Activated CD8-positive, alpha-beta memory T cell treated with anti-CD3 and anti-CD28 coated beads for 48 hours (primary cell): ENCODE measurements at places on chromosomes 1 and 21.

- no peak for DNase-seq
Measured at GRCh38 chr1:15985611-15986297, 9.9 kb upstream of the ZBTB17 start.

DNA sequence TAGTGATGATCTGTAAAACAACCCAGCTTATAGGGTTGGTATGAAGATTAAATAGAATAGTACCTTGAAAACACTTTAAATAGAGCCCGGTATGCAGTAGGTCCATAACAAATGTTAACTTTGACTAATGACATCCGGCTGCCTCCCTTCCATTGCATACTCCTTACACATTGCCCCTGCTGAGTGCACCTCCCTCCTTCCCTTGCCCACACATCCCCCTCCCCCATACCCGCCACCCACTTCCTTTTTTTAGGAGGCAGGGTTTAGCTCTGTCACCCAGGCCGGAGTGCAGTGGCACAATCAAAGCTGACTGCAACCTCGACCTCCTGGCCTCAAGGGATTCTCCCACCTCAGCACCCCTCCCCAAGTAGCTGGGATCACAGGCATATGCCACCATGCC, 24.4 kb upstream of the ZC3H12A start:
- DNase-seq, result no peak

DNA sequence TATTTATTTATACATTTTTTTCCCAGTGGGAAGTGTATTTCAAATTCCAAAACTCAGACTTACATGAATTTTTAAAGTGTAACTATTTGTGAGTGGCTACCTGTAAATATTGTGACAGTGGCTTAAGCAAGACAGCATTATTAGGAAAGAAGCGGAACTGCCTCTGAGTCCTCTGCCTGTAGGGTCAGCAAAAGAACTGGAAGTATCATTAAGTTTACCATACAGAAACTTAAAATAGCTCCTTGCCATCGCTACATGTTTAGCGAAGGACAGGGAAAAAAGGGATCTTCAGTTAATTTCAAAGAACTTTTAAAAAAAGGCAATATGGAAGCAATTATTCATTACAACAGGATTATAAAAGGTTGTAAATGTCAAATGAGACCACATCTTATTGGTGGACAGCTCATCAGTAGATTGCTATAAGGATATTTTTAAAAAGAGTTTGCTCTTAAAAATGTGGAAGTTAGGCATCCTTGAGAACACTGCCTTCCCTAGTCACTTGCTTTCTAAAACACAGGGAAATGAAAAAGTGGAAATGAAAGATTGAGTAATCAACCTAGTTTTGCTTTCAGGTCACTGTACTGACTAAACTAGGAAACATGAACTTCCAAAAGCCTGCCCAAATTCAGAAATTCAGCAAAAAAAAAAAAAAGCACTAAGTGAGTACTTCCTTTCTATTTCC, 39.2 kb downstream of the NSL1 start:
- DNase-seq, result no peak

DNA sequence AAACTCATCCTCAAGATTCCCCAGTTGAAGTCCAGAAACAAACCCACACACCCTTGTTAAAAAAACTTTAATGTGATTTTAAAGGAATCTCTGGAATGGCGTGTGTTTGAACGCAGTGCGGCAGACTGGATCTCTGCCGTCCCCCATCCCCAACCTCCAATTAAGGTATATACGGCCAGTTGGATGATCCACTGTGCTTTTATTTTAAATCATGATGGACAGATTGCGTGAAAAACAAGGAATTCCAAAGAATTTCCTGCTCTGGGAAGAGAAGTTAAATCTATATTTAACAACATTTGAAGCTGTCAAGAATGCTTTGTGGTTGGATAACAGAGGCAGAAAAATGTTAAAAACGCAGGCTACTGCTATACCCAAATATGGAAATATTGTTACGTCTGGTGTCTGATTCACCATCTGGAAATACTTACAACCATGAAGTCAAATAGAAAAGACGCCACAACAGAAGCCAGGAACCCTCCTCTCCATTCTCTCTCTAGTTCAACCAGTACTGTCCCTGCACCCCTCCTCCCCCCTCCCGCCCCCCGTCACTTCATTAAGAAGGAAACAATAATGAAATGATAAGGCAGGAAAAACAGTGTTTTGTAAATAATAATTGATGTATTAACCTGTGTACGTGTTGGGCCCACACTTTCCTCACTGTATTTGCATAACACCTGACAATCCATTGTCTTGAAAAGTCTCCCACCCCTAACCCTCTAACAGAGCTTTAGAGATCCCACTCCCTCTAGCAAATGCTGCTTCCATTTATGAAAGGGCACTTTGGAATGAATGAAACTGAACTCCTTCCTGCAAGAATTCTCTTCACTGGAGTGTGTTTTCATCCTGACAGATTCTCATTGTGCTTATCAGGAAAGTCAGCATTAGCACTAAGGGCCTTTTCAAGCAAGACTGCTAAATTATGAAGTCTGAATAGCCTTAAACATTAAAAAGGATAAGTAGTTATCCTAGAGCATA, 2.0 kb upstream of the CCN1 start:
- DNase-seq, result no peak

DNA sequence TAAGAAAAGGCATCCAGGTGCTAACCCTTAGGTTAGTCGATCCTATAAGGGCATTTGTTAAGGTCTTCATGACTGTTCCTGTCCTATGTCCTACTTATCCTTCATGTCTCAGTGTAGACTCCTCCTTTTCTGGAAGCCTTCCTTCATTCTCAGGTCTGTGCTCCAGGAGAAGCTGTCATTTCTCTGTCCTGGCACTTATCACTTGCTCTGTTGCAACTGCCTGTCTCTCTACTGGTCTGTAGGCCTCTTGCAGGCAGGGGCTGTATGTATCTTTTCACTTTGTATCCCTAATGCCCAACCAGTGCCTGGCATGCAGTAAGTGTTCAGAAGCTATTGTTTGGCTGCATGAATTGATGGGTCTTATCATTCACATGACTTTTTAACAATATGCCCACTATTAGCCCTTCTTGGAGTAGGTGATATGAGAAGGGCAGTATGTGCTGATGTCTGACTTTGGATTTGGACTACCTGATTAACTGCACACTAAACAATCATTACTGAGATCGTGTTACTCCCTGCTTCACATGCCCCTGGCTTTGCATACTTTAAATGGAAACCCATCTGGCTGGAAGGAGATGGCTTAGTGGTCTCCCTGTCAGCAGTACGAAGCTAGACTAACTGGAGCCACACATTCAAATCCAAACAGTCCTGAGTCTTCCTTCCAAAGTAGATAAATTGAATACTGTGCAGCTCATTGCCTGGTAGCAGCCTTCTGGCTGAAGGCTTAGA, 88.8 kb downstream of the RGL1 start:
- no peak for DNase-seq

GRCh38 chr1:109884242-109884891, 26.3 kb upstream of the CSF1 start:
- no peak for DNase-seq

DNA sequence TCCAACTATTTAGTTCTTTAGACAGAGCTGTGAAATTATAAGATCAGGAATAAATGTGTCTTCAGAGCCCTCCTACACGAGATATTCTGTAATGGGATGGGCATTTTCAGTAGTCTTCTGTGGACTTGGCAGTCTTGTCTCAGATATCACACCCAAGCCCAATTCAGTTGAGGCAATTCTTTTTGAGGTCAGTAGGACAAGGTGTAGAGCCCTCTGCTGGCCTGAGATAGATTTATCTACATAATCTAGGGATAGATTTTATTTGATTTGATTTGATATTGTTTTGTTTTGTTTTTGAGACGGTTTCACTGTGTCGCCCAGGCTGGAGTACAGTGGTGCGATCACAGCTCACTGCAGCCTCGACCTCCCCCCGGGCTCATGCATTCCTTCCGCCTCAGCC, 77.5 kb downstream of the FMN2 start:
- no peak for DNase-seq

GRCh38 chr1:42748021-42748420, 8.0 kb upstream of the CLDN19 start:
- no peak for DNase-seq

- DNase-seq, result no peak
Measured at GRCh38 chr1:244256086-244256676, 195.5 kb downstream of the ADSS2 start.

DNA sequence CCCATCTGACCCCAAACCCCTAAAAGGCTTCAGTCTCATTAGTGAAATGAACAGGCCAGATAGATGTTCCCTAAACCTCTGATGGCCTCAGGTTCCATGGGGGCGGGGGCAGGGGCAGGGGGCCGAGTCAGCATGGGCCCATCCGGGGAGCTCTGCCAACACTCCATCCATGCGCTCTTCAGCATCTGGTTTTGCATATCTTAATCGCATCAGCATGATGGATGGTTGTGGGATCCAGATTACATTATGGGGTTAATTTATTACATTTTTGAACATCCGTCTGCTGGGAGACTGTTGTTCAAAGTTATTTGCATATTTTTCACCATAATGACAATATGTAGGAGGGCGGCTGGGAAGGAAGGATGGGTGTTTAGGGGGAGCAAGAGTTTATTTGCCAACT, 3.1 kb upstream of the MAD2L2 start:
- no peak for DNase-seq

DNA sequence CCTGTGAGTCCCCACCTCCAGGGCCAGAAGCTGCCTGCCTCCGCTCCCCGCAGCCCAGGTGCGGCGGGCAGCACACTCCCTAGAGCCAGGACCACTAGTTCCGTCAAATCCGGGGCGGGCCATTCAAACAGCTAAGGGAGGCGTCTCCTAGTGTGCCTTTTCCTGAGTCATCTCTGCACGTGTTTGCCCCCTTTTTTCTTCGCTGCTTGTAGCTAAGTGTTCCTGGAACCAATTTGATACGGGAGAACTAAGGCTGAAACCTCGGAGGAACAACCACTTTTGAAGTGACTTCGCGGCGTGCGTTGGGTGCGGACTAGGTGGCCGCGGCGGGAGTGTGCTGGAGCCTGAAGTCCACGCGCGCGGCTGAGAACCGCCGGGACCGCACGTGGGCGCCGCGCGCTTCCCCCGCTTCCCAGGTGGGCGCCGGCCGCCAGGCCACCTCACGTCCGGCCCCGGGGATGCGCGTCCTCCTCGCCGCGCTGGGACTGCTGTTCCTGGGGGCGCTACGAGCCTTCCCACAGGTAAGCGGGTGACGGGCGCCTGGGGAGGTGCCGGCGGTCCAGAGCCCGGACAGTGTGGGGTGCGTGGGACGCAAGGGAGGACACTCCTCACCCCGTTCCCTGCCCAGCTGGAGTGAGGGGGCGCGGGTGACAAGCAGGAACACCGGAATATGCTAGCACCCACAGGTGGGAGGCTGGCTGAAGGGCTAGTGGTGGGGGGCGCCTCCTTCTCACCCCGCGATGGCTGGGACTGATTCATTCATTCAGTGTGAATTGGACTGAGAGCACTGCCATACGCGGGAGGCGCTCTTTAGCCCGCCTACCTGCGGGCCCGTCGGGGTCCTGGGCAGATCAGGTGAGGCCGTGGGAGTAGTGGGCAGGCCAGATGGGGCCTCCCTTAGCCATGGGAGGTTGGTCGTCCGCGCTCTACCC, at the start of gene TNFRSF8:
Gene TNFRSF8 (plus strand): TSS at position 163 of the 932 bp plus-strand sequence. CDS start 296 bp downstream, at position 459.
- no peak for DNase-seq

DNA sequence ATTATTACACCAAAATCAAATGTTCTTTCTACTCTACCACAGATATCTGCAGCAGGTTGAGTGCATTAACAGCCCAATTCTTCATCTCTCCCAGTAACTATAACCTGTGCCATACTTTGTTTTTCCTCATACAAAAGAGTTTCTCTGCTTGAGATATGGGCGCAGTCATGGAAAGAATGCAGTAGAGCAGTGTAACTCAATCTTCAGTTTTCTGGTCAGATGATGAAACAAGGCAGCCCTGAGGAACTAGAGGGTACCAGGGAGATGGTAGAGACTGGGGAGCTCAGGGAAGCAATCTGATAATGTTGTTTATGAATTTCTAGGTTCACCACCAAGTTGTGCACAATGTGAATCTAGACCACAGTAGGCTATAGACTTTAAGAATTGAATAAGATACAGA, 39.6 kb downstream of the ASPM start:
- no peak for DNase-seq

GRCh38 chr1:228043281-228043848, 36.6 kb downstream of the WNT3A start:
- DNase-seq, result no peak

DNA sequence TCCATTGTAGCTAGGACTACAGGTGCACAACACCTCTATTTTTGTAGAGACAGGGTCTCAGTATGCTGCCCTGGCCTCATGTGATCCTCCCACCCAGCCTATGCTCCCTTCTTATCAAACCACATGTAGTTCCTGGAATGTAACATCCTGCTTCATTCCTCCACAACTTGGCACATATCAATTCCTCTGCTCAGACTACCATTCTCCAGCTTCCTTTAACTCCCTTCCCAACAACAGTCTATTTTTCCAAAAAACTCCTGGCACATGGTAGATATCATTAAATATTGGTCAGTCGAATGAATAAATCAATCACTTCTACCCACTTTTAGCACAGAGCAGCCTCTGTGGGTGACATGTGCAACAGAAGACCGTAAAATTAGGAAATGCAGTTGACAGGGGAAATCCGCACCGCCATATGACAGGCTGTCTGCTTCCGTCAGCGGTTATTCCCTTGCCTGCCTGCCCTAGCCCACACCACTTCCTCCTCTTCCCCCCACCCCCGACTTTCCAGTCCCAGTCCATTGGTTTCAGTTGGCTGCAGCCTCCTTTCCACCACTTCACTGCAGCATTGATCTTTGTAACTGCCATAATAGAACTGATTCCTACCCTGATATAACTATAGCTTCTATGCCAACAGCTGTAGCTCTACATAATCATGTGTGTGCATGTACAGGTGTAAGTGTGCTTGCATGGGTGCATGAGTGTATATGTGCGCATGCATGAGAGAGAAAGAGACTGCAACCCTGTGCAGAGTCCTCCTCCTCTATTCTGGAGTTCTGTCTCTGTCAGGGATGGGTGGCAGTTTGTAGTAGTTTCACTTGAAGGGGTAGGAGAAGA, 6.8 kb upstream of the AKR1A1 start:
- peak; percentile 25 for DNase-seq

DNA sequence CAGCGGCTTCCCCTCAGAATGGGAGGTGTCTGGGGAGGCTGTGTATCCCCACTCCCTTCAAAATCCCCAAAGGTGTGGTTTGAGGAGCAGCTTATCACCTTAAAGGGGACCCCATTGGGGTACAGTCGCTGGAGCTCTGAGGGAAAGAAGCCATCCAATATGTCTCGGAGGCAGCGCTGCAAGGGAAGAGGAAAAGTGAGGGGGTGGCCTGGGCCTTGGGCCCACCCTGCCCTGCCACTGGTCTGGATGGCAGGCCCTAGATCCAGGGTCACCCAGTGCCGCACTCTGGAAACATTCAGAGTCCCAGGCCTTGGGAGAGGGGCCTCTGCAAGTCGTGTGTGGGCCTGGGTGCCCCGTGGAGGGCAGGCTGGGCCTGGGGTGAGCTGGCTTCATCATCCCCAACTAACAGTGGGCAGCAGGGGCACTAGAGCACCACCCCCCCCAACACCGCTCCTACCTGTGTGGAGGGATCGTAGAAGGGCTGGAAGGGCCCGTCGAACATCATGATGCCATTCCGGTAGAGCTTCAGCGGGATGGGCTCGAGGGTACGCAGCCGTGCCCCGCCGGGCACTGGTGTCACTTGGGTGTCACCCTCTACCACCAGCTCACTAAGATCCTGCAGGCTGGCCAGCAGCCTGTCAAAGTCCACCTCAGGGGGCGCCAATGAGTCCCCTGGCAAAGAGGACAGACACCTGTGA, 5.6 kb downstream of the SH3BGRL3 start:
- no peak for DNase-seq
